ENCODE measurements at places on chromosomes 11 and 22.

DNA sequence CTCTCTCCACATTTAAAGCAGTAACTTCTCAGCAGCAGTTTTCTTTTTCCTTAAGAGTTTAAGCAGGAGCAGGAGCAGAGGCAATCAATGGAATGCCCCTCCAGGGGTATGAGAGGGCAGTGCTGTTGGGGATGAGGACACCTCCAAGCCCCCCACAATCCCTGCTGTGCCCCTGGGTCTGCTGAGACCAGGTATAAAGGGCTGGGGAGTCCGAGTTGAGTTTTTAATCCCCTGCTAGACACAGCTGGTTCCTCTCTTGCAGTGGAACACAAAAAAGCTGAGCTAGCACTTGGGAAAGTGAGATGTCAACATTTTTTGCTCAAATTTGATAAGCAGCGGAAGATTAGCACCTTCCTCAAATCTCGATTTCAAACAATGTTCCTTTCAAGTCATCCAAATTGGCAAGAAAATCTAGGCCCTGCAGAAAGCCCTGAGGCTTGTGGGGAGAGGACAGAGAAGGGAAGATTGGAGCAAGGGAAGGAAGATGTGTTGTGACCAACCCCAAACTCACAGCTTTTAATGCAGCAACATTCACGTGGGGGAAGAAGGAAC, 581.9 kb downstream of the SOX6 start:
- no peak for DNase-seq

GRCh38 chr11:104275992-104276391, 112.0 kb upstream of the PDGFD start:
- no peak for DNase-seq

DNA sequence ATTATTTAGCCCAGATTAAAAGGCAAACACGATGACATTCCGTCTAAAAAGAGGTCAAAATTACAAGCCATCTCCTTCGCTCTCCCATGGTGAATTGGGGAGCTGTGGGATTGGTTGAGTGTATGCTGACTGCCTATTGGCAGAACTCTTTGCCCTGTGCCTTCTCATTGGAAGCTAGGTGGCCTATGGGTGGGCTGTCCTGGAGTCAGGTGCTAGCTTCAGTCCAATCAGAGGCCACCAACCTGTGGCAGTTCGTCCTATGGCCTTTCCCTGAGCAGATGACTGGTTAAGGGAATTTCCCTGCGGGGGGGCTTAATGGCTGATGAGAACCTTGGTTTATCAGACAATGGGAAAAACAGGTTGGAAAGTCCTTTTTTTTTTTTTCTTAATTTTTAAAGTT, 3.2 kb upstream of the MTMR3 start:
- no peak for DNase-seq

GRCh38 chr22:20585639-20586402, 78.4 kb downstream of the MED15 start:
- no peak for DNase-seq

DNA sequence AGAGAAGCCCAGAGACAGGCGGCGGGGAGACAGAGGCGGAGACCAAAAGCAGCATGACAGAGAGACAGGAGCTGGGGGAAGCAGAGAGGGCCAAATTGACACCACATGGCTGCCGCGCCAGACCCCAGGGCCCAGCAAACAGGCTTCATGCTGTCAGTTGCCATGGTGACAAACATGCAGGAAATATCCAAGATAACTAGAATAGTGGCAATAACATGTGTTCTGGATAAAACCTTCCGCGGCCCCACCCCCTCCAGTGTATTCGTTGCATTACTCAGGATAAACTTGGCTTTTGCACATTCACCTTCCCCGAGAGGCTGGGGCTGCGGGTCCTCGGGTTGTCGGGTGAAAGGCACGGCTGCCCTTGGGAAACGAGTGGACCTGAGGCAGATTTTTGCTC, 49.9 kb upstream of the CDON start:
- peak; percentile 26 for DNase-seq

DNA sequence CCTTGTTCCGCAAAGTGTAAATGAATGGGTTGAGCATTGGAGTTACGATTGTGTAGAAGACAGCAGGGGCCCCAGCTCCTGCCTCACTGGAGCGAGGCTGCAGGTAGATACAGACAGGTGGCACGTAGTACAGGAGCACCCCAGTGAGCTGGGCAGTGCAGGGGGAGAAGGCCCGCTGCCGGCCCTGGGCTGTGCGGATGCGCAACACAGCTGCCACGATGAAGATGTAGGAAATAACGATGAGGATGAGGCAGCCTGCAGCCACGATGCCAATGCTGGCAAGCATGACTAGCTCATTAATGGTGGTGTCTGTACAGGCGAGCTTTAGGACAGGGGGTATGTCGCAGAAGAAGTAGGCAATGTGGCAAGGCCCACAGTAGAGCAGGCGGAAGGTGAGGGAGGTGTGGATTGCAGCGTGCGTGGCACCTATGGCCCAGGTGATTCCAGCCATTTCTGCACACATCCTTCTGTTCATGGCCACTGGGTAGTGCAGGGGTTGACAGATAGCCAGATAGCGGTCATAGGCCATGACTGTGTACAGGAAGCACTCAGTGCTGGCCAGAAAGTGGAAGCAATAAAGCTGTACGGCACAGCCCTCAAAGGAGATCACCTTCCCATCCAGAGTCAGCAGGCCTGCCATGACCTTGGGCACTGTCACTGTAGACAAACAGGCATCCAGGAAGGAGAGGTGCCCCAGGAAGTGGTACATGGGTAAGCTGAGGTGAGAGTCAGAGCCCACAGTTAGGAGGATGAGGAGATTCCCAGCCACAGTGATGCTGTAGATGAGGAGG, 616 bp downstream of the OR10S1 start:
- no peak for DNase-seq

- no peak for DNase-seq
Observed at GRCh38 chr11:1744891-1745700, 5.3 kb downstream of the IFITM10 start.
